ENCODE measurements at places on chromosomes 5 and 9.

GRCh38 chr9:137789295-137789895 is 88.2 kb upstream of the CACNA1B start:
- DNase-seq, result no peak

GRCh38 chr9:69818750-69819345 is 1.8 kb upstream of the CFAP95 start:
- no peak for DNase-seq

GRCh38 chr5:129378961-129379360 is 81.1 kb upstream of the ADAMTS19 start:
- no peak for DNase-seq

GRCh38 chr9:93270976-93271375 is 87.0 kb downstream of the WNK2 start:
- no peak for DNase-seq

DNA sequence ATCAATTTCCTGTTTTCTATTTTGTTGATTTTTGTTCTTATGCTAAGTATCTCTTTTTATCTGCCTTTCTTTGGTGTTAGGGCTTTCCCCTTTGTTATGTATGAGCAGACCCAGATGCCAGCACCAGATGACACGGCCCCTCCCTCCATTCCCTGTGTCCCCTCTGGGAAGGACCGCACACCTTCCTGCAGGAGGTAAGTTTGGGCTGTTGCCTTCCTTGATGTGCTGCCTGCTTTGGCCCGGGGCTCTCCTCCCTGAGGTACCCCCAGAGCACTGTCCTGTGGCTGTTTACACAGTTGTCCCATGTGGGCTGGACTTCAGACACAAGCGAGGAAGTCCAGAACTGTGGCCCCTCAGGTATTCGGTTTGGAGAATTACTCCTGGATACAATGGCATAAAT is 343.8 kb upstream of the IRX1 start:
- DNase-seq, result no peak

DNA sequence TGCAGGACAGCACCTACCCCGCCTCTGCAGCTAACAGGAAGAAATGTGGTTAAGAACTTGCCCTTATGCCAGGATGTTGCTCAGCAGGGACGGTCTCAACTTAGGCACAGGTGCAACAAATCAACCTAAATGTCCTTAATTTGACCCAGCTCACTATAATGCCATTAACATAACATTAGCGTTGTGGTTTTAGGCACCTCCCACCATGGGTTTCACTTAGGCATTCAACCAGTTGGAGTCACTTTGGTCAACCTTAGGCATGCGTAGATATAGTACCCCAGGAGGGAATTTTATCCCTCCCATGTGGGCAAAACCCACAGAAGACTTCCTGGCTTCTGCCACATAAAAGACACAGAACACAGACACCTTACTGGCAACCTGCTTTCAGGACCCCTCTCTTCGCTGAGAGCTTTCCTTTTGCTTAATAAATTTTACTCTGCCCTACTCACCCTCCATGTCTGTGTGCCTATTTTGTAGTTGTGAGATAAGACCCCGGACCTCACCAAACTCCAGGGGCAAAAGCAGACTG is 8.7 kb upstream of the ERAP1 start:
- no peak for DNase-seq

GRCh38 chr5:74357827-74358226 is 282.7 kb downstream of the ENC1 start:
- DNase-seq, result no peak

GRCh38 chr9:110476251-110476650 is 103.3 kb downstream of the SVEP1 start:
- DNase-seq, result no peak

- peak; percentile 64 for DNase-seq
Observed at GRCh38 chr5:122078116-122079110, at the start of gene LOX. LOX (minus strand) TSS chr5:122078259; CDS start chr5:122077985, 274 bp downstream.

- peak; percentile 22 for DNase-seq
Observed at GRCh38 chr5:142280066-142281007, 44.5 kb downstream of the SPRY4 start.

DNA sequence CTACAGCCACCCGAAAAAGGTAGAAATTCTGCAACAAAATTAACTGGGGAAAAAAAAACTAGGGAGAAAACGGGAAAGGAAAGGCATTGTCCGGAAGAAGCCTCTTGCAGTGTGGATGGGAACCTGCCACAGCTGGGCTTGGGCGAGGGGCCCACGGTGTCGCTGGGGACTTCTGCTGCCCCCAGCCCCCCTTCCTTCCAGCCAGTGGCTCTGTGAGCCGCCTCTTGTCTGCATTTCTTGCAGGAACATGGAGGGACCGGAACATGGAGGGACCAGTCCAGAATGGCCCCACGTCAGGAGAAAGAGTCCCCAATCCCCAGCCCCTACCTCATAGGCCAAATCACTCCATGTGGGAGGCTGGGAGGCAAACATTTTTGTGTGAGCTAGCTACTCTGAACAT is 36.9 kb upstream of the EXOC3 start:
- no peak for DNase-seq

DNA sequence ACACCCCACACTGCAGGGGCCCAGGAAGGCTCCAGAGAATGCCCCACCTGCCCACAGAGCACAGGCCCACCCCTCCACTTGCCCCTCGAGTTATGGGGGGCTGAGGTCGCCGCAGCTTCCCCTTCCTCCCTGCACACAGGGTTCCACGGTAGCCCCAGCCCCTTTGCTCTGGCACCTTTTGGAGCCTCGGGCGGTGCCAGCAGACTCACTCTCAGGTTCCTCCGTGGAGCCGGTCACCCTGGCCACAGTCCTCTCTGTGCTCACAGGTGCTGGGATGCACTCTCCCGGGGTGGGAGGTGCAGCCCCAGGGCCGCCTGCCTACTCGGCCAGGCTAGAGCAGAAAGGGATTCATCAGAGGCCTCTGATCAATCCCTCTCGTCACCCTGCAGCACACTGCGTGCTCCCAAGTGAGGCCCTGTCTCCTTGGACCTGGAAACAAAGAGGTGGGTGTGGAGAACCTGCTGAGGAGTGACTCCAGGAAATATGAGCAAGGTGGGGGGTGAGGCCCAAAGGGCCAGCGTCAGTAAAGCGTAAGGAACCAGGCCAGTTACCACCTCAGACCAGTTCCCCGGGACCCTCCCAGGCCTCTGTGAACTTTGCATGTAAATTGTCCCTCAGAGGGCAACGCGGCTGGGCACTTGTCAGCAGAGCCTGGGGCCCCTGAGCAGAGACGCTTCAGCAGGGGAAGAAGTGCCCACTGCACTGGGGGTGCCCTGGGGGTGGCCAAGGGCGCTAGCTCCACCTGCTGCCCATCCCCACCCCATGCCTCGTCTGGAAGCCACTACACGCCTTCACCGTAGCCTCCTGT is 167.8 kb downstream of the OLFM1 start:
- DNase-seq, result no peak

DNA sequence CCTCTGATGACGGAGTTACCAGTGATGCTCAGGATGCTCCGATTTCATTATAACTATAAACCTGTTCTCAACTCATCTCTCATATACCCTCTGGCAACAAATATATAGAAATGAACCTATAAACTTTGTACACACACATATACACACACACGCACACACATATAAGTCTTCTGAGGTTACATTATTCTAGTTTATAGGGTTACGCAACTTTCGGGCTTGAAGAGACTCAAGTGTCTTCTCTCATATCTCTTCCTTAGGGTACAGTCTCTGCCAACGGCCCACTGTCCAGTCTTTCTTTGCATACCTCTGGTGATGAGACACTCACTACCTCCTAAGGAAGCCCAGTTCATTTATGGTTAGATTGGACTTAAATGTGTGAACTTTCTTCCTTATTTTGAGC is 69.4 kb upstream of the TBC1D2 start:
- no peak for DNase-seq

DNA sequence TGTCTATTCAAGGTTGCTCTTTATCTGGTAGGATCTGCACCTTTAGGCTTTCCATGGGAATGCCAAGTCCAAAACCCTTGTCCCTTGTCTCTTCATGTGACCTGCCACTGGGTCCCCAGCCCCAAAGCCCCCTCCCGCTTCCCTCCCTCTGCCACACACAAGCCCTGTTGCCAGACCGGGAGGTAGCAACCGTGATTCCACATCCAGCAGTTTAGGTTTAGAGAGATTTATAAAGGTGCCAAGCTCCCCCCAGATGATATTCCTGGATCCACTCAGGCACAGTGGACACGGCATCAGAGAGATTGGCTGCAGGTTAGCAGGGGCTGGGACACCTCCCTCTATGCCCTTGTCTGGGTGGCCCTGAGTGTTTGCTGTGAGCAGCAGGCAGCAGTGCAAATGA is 504.7 kb downstream of the CCDC171 start:
- no peak for DNase-seq

GRCh38 chr9:109074236-109074889 is 45.4 kb downstream of the TMEM245 start:
- no peak for DNase-seq

DNA sequence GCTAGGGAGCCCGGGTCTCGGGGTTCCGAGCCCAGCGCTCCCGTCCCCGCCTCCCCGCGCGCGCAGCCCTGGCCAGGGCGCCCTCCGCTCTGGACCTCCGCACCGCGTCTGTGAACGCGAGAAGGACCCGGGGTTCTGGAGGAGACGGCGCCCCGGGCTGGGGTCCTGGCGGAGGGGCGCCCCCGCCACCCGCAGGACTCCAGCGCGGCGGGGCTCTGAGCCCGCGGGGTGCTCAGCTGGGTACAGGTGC is 431 bp downstream of the TMOD1 start:
- DNase-seq, result no peak

DNA sequence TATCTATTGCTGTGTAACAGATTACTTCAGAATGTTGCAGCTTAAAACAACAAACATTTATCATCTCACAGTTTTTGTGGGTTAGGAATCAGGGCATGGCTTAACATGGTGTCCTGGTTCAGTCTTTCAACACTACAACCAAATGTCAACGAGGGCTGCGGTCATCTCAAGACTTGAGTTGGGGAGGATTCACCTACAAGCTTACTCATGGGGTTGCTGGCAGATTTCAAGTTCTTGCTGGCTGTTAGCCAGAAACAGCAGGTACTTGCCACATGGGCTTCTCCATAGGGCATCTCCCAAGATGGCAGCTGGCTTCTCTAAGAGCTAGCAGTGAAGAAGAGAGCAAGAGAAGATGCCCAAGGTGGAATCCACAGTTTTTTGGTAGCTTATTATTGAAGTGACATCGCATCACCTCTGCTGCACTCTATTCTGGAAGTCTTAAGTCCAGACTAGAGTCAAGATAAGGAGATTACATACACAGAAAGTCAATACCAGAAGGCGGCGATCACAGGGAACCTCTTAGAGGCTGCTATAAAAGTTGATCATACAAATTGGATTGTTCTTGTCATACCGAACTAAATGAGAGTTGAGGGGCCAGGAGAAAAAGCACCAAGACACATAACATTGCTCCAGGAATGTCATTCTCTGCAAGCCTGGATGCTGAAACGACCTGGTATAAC is 42.2 kb downstream of the C9orf153 start:
- no peak for DNase-seq

GRCh38 chr9:88531920-88532698 is 2.9 kb upstream of the NXNL2 start:
- DNase-seq, result no peak

DNA sequence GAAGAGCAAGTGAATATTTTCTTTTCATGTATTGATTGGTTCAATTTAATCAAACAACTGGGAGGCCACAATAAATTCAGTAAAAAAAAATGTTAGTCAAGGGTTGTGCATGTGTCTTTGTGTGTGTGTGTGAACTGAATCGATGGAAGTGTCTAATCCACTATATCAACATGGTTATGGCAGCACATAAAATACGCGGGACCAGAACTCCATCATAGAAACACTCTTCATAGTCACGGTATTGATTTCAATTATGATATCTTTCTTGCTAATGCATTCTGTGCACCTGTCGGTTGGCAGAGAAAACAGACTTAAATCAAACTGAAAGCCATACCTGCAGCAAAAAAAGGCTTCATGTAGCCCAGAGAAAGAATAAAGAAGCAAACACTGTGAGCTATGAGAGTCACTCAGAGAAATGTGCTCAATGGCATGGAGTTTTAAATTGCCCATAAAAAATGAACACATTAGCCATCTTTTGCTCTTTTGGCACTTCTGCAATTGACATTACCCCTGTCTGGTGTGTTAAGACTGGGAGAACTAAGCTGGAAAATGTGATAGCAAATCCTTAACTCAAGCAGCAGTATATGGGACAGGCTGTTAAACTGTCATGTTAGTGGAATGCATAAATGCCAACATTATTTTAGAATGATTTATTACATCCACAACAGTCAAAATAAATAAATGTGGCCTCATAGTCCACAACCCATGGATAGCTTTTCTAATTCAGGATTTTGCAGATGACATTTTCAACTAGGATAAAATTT is 642.4 kb upstream of the C9orf72 start:
- DNase-seq, result no peak

GRCh38 chr5:124644582-124644981 is 101.9 kb downstream of the ZNF608 start:
- no peak for DNase-seq

GRCh38 chr9:130478736-130479575 is 34.2 kb downstream of the ASS1 start:
- no peak for DNase-seq

DNA sequence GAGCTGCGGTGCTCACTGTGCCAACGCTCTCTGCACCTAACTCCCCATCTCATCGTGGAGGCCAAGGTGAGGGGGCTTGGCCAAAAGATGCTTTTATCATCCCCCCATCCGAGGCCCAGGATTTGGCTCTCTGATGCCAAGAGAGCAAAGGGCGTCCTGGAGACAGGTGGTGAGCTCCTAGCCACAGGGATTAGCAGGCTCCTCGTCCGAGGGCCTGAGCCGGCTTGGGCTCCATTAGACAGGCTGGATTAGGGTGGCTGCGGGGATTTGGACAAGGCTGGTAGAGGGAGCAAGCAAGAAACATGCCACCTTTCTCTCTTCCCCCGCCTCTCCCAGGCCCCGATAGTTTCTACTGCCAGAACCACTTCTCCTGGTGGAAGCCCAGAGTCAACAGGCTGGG is 1.0 kb upstream of the GRM6 start:
- DNase-seq, result no peak

GRCh38 chr9:100027543-100027942 is 71.3 kb downstream of the ERP44 start:
- DNase-seq, result no peak

DNA sequence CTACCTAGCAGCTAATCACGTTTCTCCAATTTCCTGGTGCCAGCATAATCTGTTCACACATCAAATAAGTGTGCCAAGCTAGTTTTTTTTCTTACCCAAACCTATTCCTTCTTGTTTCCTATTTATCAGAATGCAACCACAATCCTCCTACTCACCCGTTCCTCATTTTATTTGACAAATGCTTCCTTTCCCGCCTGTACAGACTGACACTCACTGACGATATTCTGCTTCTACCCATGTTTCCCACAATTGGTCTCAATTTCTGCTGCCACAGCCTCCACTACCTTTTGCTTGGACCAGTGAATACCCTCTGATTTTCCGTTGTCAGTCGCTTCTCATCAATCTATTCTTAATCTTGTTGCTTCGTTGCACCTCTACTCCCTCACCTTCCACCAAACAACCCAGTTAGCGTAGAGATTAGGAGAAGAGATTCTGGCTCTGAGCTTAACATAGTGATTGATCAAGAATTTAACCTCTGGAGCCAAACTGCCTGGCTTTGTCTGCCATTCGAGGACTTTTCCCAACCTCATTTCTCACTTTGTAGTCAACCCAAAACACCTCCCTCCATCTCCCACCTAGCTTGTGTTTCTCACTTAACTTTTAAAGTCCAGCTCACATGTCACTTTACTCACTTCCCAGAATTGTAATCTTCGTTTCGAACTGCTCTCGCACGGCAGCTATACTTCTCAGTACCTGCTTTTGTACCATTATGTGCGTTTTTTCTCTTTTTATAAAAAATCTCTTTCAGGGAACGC is 729 bp upstream of the TMEM38B start:
- no peak for DNase-seq

- no peak for DNase-seq
Observed at GRCh38 chr9:1747417-1747967, 267.7 kb upstream of the SMARCA2 start.

GRCh38 chr5:45410304-45410995 is 285.7 kb downstream of the HCN1 start:
- DNase-seq, result no peak
